Activated CD8-positive, alpha-beta memory T cell treated with anti-CD3 and anti-CD28 coated beads for 24 hours (primary cell): ENCODE measurements at places on chromosomes 7 and 10.

DNA sequence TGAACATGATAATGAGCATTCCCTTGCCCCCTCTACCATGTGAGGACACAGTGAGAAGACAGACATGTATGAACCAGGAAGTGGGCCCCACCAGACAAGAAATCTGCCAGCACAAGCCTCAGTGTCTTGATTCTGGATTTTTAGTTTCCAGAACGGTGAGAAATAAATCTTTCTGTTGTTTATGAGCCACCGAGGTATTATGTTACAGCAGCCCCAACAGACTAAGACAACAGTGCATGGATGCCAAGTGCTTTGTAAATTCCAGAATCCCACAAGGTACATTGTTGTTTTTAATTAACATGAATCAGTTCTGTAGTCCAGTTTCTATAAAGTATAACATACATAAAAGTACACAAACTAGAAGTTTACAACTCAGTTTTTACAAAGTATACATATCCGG, 162.2 kb downstream of the ARHGAP21 start:
- no peak for DNase-seq

DNA sequence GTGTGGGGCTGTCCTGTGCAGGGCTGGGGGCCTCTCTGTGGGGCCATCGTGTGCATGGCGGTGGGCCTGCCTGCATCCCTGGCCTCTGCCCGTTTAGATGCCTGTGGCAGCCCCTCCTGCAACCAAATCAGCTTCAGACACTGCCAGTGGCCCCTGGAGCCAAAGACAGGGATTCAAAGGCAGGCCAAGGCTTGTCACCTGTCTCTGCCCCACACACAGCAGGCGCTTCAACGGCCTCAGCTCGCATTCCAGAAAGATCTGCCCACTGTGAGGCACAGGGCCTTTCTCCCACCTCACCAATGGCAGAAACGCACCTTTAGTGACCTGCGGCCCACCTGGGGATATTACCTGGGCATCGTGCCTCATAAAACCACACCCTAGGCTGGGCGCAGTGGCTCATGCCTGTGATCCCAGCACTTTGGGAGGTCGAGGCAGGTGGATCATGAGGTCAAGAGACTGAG, 46.0 kb downstream of the INSIG1 start:
- DNase-seq: no peak

- peak; percentile 87 for DNase-seq
Observed at GRCh38 chr10:59808896-59809643, 55.8 kb upstream of the MRLN start.

- peak; percentile 70 for DNase-seq
Observed at GRCh38 chr7:127447326-127447945, 54.9 kb upstream of the ZNF800 start.

GRCh38 chr7:50714857-50715256, 67.8 kb downstream of the GRB10 start:
- DNase-seq: no peak

DNA sequence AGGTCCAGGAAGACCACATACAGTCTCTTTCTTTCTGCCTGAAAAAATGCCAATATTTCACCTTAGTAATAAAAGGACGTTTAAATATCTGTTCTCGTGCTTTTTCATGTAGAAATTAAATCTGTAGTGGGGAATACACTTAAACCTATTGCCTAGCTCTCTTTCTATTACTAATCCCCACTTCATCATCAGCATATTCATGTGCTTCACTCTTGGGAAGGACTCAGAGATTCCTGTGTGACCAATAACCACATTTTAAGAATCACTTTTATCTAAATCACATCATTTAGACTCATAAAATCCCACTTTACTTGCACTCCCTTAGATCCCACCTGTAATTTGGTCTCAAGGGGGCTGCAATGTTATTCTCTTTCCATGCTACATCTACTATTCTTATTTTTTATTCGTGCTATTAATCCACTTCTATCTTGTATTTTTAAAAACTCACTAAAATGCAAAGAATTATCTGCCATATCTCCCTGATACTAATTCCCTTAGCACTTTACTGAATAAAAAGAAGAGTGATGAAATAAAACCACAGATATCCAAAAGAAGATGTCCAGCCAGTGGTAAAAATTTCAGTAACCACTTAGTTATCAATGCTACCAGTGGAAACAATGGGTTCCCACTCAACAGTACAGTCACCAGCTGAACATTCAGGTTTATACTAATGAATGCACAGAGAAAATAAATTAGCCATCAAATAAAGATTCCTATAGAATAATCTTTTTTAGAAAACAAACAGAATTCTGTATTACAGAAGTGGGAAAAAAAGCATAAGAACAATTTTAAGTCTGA, 102.1 kb downstream of the PPP1R17 start:
- no peak for DNase-seq
